ENCODE measurements at places on chromosomes 7 and 10. TPM values are rescaled to one million over a fixed set of nuclear protein-coding genes. Genes with fewer than 3 reads are reported as not detected.

The ADRB1 gene
- total RNA-seq, result under 0.01 TPM

The NPSR1 gene
- total RNA-seq, result not detected

The REEP3 gene
- 50.4 TPM for total RNA-seq

The OR13A1 gene
- not detected for total RNA-seq
